ENCODE measurements at places on chromosomes 12 and 14. TPM values are rescaled to one million over a fixed set of nuclear protein-coding genes. Genes with fewer than 3 reads are reported as not detected.
A peak's percentile ranks its signal among the peaks of the same experiment; 100 is the strongest.

- no peak for DNase-seq
- no peaks in the 10 kb centered on the region for H3K27me3 ChIP-seq
- peak overlapping the region; percentile 98 for H3K4me3 ChIP-seq
- H3K4me1 ChIP-seq, result peaks cover 21% of the 10 kb centered on the region
- H3K27ac ChIP-seq, result peak overlapping the region; percentile 77
These were observed 678 bp downstream of the INF2 start for GRCh38 chr14:104689881-104690711.

Gene ANO2
- not detected for total RNA-seq

DNA sequence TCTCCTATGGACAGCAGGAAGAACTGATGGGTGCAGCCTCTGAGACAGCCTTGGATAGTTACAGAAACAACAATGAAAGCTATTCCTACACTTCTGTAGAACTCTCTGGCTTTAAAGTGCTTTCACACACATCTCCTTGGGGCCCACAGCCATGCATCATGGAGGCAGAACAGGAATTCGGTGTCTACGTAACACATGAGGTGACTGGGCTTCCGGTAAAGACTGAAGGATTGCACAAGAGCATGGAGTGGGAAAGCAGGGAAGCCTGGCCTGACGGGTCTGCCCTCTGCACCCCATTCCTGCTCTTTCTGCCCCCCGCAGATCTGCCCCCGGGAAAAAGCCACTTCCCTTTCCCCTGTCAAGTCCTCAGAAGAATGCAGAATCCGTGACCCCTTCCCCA is 82.6 kb downstream of the VWF start:
- H3K4me1 ChIP-seq, result no peaks in the 10 kb centered on the region
- DNase-seq, result no peak
- no peaks in the 10 kb centered on the region for H3K36me3 ChIP-seq
- no peak overlapping the region for H3K4me3 ChIP-seq

DNA sequence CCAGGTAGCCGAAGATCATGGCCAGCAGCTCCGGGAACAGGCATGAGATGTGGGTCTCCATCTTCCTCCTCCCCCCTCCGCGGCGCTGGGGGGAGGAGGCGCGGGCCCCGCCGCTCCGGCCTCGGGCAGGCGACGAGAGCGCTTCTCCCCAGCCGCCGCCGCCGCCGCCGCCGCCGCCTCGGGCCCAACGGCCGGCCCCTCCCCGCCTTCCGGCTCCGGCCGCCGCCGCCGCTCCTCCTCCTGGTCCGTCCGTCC is 448 bp downstream of the FBXL14 start:
- peak overlapping the region; percentile 28 for H3K27ac ChIP-seq
- no peak for DNase-seq
- no peaks in the 10 kb centered on the region for H3K27me3 ChIP-seq
- H3K4me3 ChIP-seq, result peak overlapping the region; percentile 80
- peaks cover 28% of the 10 kb centered on the region for H3K4me1 ChIP-seq
- H3K36me3 ChIP-seq, result no peaks in the 10 kb centered on the region

Gene HNF1A
- total RNA-seq, result not detected

Gene TAC3
- 0.79 TPM for total RNA-seq

DNA sequence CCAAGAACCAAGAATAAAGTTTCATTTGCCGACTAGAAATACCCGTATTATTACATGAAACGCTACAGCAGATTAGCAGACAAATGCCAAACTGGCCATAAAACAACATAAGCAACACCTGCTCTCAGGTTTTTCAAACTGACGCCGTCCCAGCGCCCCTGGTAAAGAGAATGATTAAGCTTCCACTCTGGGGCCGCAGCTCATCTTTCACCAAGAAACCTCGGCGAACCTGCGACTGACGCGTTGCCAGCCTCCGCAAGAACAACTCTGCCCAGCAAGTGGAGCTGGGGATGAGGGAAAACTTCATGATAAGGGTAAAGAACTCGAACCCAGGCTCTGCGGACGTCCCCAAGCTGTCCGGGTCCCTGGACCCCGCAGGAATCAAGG is 530 bp downstream of the ARL1 start:
- no peaks in the 10 kb centered on the region for H3K27me3 ChIP-seq
- peaks cover 6% of the 10 kb centered on the region for H3K36me3 ChIP-seq
- peaks cover 6% of the 10 kb centered on the region for H3K4me1 ChIP-seq
- peak overlapping the region; percentile 95 for H3K27ac ChIP-seq
- DNase-seq, result no peak

Gene KLRC1
- total RNA-seq, result not detected

Gene AQP2
- total RNA-seq, result not detected
